ENCODE measurements at places on chromosomes 7 and 10.
A peak's percentile ranks its signal among the peaks of the same experiment; 100 is the strongest.

GRCh38 chr7:36723951-36724664 is at the start of gene AOAH:
Gene AOAH (minus strand): TSS chr7:36724494. CDS start chr7:36724148, 346 bp downstream.
- peak; percentile 16 for DNase-seq

- no peak for DNase-seq
Measured at GRCh38 chr10:51425431-51425830, 274.0 kb downstream of the CSTF2T start.

- DNase-seq = no peak
Measured at GRCh38 chr7:104922182-104923009, 91.6 kb upstream of the KMT2E start.

DNA sequence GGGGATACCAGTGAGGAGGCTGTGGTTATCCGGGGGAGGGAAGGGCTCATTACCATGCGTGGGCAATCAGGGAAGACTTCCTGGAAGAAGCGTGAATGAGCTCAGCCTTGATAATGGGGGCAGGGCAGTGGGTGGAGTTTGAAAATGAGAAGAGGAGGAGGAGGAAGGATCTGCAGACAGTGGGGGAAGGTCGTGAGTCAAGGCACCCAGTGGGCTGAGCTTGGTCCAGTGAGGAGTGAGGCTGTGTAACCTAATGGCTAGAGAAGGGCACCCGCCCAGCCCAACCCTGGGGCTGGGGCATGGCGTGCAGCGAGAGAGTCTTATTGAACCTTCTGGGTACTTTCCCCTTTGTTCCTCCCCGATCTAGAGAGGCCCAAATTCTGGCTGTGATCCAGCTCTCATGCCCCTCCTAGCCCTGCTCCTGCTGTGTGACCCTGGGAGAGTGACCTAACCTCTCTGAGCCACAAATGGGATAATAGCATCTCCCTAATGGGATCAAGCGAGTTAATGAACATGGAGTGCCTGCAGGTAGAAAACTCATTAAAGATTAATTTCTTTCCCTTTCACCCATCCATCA is 31.5 kb downstream of the CLIP2 start:
- no peak for DNase-seq

DNA sequence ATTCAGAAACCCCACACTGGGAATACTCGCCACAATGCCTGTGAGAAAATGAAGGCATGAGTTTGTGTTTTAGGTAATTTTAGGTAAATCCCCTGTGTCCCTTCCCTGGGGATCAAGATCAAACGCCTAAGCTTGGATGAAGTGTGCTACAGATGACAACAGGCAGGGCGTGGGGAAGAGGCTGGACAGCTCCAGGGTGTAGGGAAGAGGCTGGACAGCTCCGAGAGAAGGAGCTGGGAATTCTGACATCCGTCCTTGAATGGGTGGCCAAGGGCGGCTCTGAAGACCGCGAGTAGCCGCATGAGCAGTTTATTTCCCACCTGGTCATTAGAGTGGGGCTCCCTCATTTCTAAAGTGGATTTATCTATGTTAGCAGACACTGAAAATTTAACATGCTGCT is 109.7 kb downstream of the RAMP3 start:
- DNase-seq = no peak

GRCh38 chr7:73520673-73521635 is 1.1 kb downstream of the BAZ1B start:
- no peak for DNase-seq

DNA sequence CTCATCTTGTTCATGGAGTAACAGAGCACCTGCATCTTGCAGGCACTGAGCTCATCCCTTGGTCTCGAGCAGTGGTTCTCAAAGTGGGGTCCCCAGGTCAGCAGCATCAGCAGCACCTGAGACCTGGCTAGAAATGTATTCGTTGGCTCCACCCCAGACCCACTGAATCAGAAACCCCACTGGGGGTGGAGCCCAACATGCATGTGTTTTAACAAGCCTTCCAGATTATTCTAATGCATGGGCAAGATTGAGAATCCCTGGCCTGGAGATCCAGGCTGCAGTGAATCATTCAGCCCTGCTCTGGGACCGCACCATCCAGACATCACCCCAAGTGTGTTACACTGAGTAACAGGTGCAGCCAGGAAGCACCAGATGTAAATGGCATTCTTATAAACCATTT is 85.1 kb upstream of the PPIF start:
- no peak for DNase-seq

DNA sequence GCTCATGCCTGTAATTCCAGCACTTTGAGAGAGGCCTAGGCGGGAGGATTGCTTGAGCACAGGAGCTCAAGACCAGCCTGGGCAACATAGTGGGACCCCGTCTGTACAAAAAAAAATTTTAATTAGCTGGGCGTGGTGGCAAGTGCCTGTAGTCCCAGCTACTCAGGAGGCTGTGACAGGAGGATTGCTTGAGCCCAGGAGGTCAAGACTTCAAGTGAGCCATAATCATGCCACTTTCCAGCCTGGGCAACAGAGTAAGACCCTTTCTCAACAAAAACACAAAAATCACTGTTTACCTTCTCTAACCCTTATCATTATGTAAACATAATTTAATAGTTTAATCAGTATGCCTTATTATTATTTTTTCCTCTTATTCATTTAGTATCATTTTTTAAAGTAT is 44.5 kb downstream of the GBF1 start:
- DNase-seq = no peak

DNA sequence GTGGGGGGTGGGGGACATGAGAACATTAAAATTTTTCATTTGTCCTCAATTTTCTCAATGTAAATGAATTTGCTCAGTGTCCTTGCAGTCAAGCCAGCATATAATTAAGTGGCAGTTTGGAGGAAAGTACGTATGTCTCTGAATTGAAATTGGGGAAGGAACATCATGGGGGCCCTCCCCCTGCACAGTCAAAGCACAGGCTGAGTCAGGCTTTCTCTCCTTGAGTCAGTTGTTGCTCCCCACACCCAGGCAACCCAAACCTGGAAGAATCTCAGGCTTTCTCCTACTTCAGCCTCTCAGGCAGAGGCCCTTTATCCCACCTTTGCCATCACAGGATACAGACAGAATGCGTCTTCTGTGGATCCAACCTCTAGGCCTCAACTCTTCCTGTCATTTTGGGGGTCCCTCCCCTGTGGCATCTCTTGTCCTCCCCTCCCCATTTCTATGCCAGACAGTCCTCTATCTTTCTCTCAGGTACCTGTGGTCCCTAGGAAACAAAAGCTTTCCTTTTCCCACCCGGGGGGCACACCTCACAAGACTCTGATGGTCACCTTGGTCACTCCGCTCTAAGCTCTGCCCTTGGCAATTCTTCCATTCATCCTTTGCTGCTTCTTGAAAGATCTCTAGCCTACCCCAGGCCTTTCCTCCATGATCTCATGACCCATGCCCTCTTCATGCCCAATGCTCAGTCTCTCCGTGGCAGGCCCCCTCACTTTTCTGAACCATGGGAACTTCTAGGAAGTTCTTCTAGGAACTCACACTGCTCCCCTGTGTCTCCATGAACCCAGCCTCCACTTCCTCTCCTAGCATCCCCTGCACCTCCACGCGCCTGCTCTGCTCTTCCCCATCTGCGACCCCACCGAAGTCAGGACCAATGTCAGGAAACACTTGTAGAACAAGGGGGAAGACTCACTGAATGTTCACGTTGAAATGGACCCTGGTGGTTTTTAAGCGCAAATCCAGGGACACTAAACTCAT is 40.4 kb downstream of the CREB3L2 start:
- DNase-seq = no peak

GRCh38 chr10:29809383-29809782 is 174.6 kb upstream of the SVIL start:
- no peak for DNase-seq

- DNase-seq = no peak
Measured at GRCh38 chr7:131370523-131370968, 42.9 kb downstream of the MKLN1 start.

DNA sequence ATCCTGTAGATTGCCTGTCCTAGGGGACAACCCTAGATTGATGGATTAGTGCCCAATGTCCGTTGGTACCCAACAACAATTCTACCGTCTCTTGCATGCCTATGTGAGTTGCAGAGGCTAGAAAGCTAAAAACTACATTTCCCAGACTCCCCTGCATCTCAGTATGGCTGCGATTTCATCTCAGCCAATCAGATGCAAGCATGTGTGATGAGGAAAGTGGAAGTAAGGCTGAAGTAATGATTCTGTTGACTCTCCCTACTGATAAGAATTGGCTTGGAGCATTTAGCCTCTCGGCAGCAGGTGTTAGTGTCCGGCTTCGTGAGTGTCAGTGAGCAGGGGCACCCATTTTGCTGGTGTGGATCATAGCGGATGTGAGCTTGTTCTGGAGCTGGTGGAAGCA is 171.9 kb downstream of the FGFR2 start:
- no peak for DNase-seq

- no peak for DNase-seq
Measured at GRCh38 chr7:1233333-1234048, 819 bp downstream of the UNCX start.

DNA sequence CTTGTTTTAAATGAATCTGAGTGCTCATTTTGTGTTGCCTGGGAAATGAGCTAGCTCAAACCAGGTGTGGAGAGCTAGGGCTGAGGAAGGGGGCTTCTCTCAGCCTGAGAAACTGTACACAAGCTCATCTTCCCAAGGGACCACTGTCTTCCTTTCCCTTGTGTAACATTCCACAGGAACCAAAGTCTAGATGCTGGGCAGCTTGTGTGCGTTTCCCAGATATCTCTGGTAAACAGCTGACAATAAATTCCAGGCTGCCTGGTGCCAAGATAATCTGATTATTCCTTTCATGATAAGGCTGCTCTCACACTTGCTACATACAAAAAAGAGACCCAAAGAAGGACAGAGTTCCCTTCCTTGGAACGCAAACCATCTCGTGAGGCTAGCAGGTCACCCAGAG is 33.1 kb upstream of the MKLN1 start:
- no peak for DNase-seq

- DNase-seq = no peak
Measured at GRCh38 chr7:36155811-36156361, 2.8 kb downstream of the EEPD1 start.

DNA sequence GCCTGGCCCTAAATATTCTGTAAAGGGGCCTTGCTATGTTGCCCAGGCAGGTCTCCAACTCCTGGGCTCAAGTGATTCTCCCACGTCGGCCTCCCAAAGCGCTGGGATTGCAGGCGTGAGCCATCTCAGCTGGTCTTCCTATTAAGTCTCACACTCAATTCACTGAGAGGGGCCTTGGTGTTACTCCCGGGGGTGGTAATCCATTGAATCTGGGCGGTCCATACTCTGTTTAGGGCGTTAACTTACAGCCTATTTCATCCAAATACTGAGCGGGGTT is 665 bp upstream of the SRRT start:
- DNase-seq = no peak

DNA sequence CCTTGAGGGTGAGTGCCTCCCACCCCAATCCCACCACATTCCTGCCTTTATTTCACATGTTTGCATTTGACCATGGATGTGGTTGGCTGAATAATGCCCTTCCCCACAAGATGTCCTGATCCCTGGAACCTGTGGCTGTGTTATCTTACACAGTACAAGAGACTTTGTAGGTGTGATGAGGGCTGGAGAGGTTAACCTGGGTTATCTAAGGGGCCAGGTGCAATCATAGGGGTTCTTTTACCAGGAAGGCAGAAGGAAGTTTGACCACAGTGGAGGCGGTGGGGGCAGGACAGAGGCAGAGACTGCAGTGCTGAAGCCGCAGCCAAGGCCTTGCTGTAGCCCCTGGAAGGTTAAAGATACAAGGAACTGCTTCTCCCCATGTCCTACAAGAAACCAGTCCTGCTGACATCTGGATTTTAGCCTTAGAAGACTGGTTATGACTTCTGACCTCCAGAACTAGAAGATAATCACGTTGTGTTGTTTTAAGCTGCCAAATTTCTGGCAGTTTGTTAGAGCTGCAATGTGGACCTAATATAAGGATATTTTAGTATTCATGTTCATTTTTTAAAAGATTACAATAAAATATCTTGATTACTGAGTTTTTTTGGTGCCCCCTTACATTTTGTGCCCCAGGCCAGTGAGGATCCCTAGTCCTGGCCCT is 136.6 kb downstream of the ARHGAP22 start:
- no peak for DNase-seq

- DNase-seq = no peak
Measured at GRCh38 chr7:32476816-32477648, 13.1 kb downstream of the LSM5 start.

- DNase-seq = no peak
Measured at GRCh38 chr10:44899450-44900080, 11.6 kb upstream of the TMEM72 start.

DNA sequence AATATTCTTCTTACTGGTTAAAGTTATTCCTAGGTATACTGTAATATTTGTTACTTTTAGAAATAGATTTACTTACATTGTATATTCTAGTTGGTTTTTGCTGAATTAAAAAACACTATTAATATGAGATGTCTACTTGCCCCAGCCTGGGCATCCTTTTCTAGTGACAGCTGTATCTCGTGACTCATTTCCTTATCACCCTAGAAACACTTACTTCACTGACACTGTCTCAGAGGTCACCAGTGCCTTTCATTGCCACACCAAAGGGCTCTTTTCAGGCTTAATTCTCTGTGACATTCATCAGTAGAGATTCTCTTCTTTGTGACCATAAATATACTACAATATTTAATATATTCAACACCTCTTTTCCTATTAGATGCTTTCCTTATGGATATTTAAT is 194.7 kb downstream of the GALNT17 start:
- no peak for DNase-seq

DNA sequence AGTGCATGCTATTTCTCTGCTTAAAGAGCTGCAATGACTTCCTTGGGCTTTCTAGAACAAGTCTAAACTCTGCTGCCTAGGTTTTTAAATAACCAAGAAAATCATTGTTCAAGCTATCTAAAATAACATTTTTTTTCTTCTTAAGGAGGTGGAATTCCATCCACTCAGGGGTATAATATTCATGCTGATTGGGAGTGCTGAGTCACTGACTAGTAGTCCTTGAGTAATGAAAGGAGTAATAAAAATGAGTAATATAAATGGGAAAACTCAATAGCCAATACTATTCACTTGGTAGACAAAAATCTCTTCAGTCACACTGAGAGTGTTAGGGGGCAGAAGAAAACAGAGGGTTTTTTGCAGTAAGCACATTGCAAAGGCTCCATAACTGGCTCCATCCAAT is 72.0 kb downstream of the GFRA1 start:
- DNase-seq = no peak

- DNase-seq = no peak
Measured at GRCh38 chr7:72924386-72924732, 536 bp upstream of the POM121 start.

GRCh38 chr10:18619016-18619415 is 32.4 kb downstream of the NSUN6 start:
- DNase-seq = no peak

GRCh38 chr7:44307301-44307900 is 18.0 kb downstream of the CAMK2B start:
- no peak for DNase-seq

- DNase-seq = no peak
Measured at GRCh38 chr7:46360296-46360695, 439.2 kb upstream of the IGFBP3 start.
